A549 treated with GW870086 at 1 μM for 4 hours (cell line): ENCODE measurements at places on chromosomes 2 and 18. TPM values are rescaled to one million over a fixed set of nuclear protein-coding genes. Genes with fewer than 3 reads are reported as not detected.

The IL1F10 gene
- total RNA-seq: not detected in 5 replicates

The TMEM127 gene
- 37.9 to 48.8 TPM (median 45.0 TPM) in 5 replicates for total RNA-seq

The VWA3B gene
- 0.37 to 0.61 TPM in 2 of 5 replicates, not detected in the others for total RNA-seq

The NHEJ1 gene
- 14.9 to 20.3 TPM (median 16.4 TPM) in 5 replicates for total RNA-seq

The CROCC2 gene
- not detected in 5 replicates for total RNA-seq

The C2orf92 gene
- 0.60 to 1.2 TPM (median 1.0 TPM) in 5 replicates for total RNA-seq

The PRSS56 gene
- 0.09 to 0.16 TPM (median 0.11 TPM) in 5 replicates for total RNA-seq

The UGT1A4 gene
- not detected in 5 replicates for total RNA-seq

The NETO1 gene
- not detected in 5 replicates for total RNA-seq

The INHBB gene
- total RNA-seq: 20.3 to 31.5 TPM (median 23.1 TPM) in 5 replicates

The NTSR2 gene
- not detected in 5 replicates for total RNA-seq

The ZNF2 gene
- total RNA-seq: 2.6 to 4.5 TPM (median 3.4 TPM) in 5 replicates
